ENCODE measurements at places on chromosomes 12 and 14. TPM values are rescaled to one million over a fixed set of nuclear protein-coding genes. Genes with fewer than 3 reads are reported as not detected.

NGB gene
- not detected for total RNA-seq

PARPBP gene
- total RNA-seq, result 26.2 TPM

KRT75 gene
- total RNA-seq, result not detected

KITLG gene
- not detected for total RNA-seq

NPFF gene
- total RNA-seq, result not detected

COQ10A gene
- total RNA-seq, result 7.9 TPM

DNA sequence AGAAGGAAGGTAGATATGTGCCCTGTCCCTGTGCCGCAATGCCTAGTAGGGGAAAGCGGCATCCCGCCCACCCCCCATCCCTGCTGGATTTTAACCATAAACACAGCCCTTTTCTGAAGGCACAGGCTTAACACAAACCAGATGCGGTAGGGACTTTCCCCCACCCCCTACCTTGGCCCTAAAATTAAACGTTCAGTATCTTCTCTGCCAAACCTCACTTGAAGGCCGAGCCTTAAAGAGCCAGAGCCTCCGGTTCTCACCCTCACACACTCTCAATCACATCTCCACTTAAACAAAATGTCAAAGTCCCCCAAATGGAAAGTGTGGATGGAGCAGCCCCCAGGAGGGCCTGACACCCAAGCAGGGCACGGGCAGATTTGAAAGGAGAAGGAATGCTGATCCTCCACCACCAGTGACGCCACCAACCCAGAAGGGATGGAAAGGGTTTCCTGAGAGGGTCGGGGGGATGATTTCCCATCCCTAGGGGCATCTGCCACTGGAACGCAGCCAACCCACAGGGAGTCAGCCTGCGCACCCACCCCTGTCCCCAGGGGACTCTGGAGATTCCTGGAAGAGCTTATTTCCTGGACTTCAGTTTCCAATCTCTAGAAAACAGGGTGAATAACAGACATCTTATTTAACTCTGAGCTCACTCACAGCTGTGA, 26.4 kb downstream of the ACTN1 start:
- peaks cover 56% of the 10 kb centered on the region for H3K36me3 ChIP-seq
- no peaks in the 10 kb centered on the region for H3K27me3 ChIP-seq
- peak overlapping the region; percentile 37 for H3K4me3 ChIP-seq
- peaks cover 88% of the 10 kb centered on the region for H3K4me1 ChIP-seq
- peak; percentile 75 for DNase-seq

DNA sequence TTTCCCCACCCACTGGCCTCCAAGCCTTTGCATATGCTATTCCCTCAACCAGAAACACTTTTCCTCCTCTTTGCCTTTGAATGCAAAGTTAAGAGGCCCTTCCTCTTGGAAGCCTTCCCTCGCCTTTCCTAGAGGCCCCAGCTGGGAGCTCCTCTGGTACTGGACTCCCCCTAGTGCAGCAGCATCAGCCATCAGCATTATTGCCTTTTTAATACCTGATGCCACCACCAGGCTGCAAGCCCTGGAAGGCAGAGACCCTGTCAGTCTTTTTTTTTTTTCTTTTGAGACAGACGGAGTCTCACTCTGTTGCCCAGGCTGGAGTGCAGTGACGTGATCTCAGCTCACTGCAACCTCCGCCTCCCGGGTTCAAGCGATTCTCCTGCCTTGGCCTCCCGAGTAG, 19.1 kb upstream of the PLA2G1B start:
- no peaks in the 10 kb centered on the region for H3K4me1 ChIP-seq
- no peaks in the 10 kb centered on the region for H3K27me3 ChIP-seq
- no peak overlapping the region for H3K4me3 ChIP-seq
- H3K27ac ChIP-seq, result no peak overlapping the region

DNA sequence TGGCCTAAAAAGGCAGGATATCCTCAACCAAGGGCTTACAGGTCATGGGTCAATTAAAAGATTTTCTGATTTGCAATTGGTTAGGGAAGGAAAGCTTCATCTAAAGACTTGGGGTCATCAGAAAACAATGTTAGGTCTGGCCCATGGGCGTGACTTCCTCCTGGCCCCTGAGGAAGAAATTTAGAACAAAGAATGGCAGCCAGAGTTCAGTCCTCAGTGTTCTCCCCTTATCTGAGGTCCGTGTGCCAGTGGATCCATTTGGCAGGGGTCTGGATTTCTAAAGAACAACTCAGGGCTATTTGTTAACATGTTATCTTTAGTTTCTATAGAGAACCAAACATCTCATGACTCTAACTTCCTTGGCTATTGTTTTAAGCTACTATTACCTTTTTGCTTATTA, 27.8 kb upstream of the NFYB start:
- peaks cover 6% of the 10 kb centered on the region for H3K4me1 ChIP-seq
- no peak overlapping the region for H3K4me3 ChIP-seq
- H3K27me3 ChIP-seq, result peaks cover 2% of the 10 kb centered on the region
- DNase-seq, result no peak
- H3K27ac ChIP-seq, result no peak overlapping the region

GRCh38 chr14:71238835-71239234, 331.6 kb downstream of the PCNX1 start:
- no peak overlapping the region for H3K4me3 ChIP-seq
- no peaks in the 10 kb centered on the region for H3K36me3 ChIP-seq
- peaks cover 10% of the 10 kb centered on the region for H3K4me1 ChIP-seq
- H3K27me3 ChIP-seq, result no peaks in the 10 kb centered on the region

DNA sequence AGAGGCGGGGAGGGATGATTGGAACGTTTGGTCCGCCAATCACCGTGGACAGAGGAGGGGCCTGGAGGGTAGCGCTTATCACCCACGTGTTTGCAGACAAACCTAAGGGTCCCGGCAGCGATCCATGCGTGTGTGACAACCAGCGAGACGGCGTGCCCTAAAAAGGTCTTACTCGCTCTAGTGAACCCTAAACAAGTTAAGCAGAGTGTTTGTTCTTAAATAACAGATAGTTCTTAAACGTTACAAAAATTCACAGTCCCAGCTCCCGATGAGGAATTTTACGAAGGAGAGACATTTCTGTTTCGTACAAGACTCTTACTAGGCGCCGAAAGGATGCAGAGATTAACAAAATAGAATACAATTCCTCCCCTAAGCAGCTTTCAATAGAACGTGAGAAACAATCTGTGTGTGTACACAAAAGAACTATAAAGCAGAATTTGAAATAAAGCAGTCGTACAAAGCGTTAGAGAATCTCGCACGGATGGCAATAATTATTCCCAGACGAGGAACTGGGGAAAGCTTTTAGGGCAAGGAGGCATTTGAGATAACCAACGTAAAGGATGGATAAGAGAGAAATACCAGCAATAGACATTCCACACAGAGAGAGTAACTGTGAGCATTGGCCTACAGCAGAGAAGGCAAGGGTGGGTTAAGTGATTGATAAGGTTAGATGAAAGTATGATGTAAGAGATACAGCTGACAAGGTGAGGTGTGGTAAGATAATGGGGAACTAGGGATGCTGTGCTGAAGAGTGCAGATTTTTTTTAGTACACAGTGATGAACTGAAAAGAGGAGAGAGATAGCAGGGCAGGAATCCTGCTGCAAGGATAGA, 831 bp upstream of the RPS6KA5 start:
- H3K4me3 ChIP-seq, result no peak overlapping the region
- H3K4me1 ChIP-seq, result peaks cover 52% of the 10 kb centered on the region
- no peaks in the 10 kb centered on the region for H3K27me3 ChIP-seq
- DNase-seq, result no peak
- no peak overlapping the region for H3K27ac ChIP-seq

GRCh38 chr12:115871714-115872113, 405.8 kb downstream of the MED13L start:
- H3K4me1 ChIP-seq, result no peaks in the 10 kb centered on the region
- H3K27me3 ChIP-seq, result peaks cover 21% of the 10 kb centered on the region
- no peak overlapping the region for H3K4me3 ChIP-seq
- H3K36me3 ChIP-seq, result no peaks in the 10 kb centered on the region
- peak; percentile 5 for DNase-seq

- no peak for DNase-seq
- peak overlapping the region; percentile 92 for H3K27ac ChIP-seq
- peak overlapping the region; percentile 34 for H3K4me3 ChIP-seq
- H3K27me3 ChIP-seq, result no peaks in the 10 kb centered on the region
- peaks cover 13% of the 10 kb centered on the region for H3K36me3 ChIP-seq
These were observed 821.9 kb downstream of the VRK1 start for GRCh38 chr14:97618917-97619690.

DNA sequence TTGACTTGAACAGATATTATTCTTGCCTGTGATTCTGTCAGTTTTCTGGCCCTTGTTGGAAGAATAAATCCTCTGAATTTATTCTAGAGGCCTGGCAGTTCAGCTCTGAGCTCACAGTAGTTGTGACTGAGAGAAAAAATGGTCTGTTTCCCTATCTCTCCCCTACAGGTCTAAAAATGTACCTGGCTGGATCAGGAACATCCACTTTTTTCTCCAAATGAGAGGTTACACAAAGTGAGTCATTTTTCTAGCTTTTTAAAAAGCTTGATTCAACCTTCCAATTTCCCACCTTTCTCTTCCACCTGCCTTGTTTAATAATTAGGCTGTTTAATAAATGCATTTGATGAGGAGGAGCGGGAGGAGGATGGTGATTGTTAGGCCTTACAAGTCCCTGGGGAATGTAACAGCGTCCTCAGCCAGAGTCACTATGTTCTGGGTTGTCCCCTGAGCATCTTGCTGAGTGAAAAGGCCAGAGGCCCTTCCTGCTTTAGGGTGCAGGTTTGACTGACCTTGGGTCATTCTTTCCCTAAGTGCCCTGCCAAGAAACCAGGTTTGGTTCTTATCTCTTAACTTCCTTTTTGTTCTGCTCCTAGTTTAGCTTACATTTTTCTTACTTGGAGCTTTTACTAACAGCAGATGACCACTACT, 91.7 kb upstream of the FUT8 start:
- no peak for DNase-seq
- no peaks in the 10 kb centered on the region for H3K27me3 ChIP-seq
- H3K36me3 ChIP-seq, result peaks cover 10% of the 10 kb centered on the region
- peak overlapping the region; percentile 34 for H3K4me3 ChIP-seq

DNA sequence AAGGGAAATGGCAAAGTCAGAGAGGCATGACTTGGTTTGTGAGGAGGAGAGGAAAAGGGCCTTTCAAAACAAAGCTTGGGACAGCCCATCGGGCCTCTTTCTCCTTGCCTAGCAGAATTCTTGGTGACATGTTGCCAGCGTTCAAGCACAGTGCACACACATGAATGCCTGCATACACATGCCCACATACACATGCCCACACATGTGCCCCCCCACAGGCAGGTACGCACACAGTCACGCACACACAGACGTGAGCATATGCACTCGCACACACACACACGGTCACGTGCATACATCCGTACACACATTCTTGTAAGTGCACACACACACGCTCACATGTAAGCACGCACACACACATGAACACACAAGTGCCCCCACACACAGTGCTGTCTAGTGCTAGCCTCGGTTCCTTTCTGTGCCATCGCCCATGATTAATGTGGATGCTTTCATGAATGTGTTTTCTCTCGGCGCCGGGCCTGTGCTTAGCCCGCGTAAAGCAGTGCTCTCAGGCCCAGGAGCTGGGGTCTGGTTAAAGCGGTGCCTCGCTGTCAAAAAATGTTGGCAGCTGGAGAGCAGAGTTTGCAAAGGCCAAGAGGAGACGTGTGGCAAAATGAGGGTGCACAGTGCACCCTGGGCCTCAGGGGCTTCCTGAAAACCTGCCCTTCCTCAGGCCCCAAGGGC, 328.8 kb upstream of the DIO3 start:
- no peak overlapping the region for H3K4me3 ChIP-seq
- DNase-seq, result no peak

GRCh38 chr12:125254856-125255255, 189.6 kb downstream of the AACS start:
- DNase-seq, result no peak
- H3K27ac ChIP-seq, result no peak overlapping the region
- H3K36me3 ChIP-seq, result no peaks in the 10 kb centered on the region
- peaks cover 3% of the 10 kb centered on the region for H3K27me3 ChIP-seq

DNA sequence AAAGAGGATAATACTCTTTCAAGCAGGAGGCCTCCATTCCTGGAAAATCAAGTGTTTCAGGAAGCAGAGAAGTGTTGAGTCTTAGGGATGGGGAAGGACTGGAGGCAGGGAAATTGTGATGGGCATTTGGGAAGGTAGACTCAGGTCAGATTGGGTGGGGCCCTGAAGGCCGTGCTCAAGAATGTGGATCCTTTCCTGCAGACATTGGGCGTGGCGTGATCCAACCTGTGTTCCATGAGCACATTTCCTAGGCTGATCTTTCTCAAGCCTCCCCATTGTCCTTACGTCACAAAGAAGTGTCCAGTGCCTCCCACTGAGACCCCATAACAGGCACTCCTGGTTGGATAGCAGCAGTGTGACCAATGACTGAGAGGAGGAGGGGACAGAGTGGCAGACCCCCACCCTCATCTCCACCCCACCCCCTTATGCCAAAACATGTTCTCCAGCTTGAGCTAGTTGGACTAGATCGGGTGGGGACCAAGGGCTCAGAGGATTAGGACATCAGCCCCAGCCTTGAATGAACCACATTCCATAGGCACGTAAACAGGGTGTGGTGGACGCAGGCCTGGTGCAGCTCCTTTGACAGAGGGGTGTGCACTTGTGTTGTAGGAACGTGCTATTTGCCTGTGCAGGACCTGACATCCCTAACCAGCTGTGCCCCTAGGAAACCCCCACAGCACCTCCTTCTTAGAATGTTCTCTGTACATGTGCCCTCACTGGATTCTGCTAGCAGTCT, 76.8 kb downstream of the TTC9 start:
- H3K4me3 ChIP-seq, result no peak overlapping the region
- no peak for DNase-seq
- H3K4me1 ChIP-seq, result peaks cover 2% of the 10 kb centered on the region
- no peak overlapping the region for H3K27ac ChIP-seq
- no peaks in the 10 kb centered on the region for H3K36me3 ChIP-seq
- no peaks in the 10 kb centered on the region for H3K27me3 ChIP-seq

- no peak overlapping the region for H3K4me3 ChIP-seq
- no peak overlapping the region for H3K27ac ChIP-seq
- DNase-seq, result no peak
- H3K27me3 ChIP-seq, result no peaks in the 10 kb centered on the region
- no peaks in the 10 kb centered on the region for H3K4me1 ChIP-seq
These were observed 69.0 kb upstream of the DDX11 start for GRCh38 chr12:31004666-31005065.

DNA sequence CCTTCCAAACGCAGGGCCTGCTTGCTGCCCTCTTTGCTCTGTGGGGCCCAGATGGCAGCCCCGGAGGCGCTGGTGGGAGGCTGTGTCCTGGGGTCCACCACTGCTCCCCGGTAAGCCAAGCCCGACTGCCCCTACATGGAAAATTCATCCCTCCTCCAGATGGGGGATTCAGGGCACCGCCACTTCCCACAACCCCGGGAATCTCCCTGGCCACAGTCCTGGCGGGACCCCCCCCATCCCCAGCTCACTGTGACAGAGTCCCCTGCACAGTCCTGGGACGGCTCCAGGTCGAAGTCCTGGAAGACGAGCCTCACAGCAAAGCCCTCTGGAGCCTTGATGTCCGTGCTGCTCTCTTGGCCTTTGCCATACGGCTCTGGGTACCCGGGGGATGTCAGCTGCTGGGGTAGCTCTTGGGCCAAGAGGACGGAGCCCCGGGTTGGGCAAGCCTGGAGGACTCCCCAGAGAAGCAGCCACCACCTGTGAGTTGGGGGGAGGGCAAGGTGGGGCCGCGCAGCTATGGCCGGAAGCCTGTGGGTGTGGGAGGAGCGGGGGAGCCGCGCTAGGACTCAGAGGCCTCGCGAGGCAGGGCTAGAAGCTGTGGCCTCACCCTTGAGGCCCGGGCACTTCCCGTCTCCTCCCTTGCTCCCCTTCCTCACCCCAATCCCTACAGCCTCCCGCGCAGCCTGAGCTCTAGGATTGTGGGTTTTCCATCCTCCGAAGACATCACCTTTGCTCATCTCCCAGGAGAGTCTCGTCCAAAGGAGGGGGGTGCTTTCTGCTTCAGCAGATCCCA, 815 bp downstream of the C1RL start:
- DNase-seq, result peak; percentile 90
- no peaks in the 10 kb centered on the region for H3K27me3 ChIP-seq
- H3K4me1 ChIP-seq, result peaks cover 35% of the 10 kb centered on the region
- H3K27ac ChIP-seq, result peak overlapping the region; percentile 93
- H3K36me3 ChIP-seq, result peaks cover 28% of the 10 kb centered on the region
- peak overlapping the region; percentile 88 for H3K4me3 ChIP-seq
